Activated CD4-positive, alpha-beta T cell treated with anti-CD3 and anti-CD28 coated beads, Interleukin-2, Interleukin-6, amounts not matched to agents 100 ng/mL and 50 ng/mL, durations not matched to agents 16 hours and 8 hours (primary cell): ENCODE measurements at places on chromosomes 5 and 9.

DNA sequence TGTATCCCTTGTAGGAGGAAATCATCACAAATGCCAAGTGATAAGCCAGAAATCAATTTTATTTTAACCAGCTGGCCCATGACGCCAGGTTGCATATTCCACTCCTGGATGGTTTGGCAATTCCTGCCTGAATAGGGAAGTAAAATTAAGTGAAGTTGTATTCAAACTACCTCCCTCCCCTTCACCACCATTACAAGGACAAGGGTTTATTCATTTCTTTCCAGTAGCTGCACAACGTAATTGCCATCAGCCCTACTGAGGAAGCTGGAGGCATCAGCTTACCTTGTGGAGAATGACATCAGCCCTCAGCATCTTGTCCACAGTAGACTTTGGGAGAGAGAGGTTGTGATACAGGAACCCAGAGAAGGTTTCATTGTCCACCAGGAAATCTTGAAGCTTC lies 66.6 kb downstream of the ABCA1 start:
- DNase-seq = no peak

GRCh38 chr9:79877943-79878602 lies 306.3 kb downstream of the TLE4 start:
- DNase-seq = no peak

- DNase-seq = no peak
Measured at GRCh38 chr9:77588271-77588937, 59.7 kb downstream of the GNA14 start.

DNA sequence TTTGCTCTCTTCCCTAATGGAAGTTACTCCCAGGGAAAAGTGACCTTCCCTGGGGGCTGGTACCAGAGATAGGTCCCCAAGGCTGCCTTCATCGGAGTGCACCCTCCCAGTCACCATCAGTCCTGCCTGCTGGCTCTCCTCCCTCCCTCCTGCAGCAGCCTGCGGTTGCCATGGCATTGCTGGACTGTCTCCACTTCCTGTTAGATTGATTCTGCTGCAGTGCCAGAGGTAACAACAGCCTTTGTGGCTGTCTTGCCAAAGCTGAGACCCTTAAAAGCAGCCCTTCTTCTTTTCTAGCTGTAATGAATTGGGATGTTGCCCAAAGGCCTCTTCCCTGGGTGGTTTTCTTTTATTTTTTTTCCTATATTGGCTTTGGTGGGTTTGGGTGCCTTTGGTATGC lies 78.1 kb upstream of the PRLR start:
- no peak for DNase-seq

GRCh38 chr9:109036744-109037680 lies 23.7 kb upstream of the CTNNAL1 start:
- DNase-seq = no peak

DNA sequence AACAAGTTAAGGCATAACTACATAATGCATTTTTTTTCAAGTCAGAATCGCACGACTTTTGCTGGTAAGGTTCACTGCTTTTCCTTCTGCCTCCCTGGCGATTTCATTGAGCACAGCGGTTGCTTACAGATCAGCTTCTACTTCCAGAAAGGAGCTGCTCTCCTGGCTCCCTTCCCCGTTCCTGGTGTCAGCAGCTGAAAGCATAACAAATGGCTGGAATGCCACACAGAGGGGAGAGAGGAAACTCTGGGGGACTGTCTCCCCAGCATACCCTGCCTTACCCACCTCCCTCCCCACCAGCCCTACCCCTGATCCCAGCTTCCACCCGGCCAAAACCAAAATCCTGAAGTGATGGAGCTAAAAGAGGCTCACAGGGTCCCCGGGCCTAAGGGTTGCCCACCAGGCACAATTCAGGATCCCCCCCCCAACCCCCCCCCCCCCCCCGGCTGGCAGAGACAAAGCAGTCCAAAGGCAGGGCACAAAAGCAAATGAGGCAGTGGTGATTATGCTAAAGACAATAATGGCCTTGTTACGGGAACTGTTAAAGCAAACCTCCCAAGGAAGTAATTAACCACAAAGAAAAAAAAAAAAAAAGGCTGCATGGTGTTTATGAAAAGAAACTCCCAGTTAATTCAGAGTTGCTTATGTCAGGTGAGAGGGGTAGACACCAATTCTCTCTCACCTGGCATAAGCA lies 126.1 kb upstream of the WWC1 start:
- no peak for DNase-seq

- no peak for DNase-seq
Measured at GRCh38 chr5:94993491-94993890, 291.4 kb downstream of the MCTP1 start.

DNA sequence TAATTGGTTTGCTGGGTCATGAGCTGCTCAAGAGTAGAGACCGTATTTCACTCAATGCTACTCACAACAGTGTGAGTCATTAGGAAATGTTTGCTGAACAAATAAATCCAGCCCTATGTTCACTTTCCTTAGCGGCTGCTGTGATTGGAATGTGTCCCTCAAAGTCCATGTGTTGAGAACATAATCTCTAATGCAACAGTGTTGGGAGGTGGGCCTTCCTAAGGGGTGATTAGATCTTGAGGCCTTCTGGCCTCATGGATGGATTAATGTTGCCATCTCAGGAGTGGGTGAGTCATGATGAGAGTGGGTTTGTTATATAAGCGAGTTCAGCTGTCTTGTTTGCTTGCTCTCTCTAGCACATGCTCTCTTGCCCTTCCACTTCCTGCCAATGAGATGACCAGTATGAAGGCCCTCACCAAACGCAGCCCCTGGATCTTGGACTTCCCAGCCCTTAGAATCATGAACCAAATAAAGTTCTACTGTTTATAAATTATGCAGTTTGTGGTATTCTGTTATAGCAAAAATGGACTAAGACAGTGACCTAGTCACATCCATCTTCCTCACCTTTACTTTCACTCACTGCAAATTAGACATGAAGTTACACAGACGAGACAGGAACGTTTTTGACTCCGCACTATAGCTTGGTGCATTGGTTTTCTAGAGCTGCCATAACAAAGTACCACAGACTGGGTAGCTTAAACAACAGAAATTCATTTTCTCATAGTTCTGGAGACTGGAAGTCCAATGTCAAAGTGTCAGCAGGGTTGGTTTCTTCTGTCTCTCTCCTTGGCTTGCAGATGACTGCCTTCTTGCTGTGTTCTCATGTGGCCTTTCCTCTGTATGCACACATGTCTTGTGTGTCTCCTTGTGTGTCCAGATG lies 50.9 kb upstream of the FAM169A start:
- peak; percentile 17 for DNase-seq

DNA sequence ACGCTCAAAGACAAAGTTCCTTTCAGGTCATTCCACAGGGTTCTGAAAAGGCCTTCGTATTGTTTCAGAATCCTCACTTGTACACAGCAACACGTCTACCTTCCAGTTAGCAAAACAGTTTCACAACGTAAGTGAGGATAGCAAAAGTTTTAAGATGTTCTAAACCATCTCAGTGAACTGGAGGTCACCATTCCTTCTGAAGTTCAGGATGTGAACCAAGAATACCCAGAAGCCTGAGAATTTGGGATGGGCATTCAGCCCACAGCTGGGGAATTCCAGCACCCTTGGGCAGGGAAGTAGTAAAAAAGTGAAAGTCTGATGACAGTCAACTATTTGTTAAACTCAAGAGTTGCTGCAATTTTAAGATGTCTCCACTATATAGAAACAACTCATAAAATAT lies 224.5 kb downstream of the BNC2 start:
- DNase-seq = no peak

DNA sequence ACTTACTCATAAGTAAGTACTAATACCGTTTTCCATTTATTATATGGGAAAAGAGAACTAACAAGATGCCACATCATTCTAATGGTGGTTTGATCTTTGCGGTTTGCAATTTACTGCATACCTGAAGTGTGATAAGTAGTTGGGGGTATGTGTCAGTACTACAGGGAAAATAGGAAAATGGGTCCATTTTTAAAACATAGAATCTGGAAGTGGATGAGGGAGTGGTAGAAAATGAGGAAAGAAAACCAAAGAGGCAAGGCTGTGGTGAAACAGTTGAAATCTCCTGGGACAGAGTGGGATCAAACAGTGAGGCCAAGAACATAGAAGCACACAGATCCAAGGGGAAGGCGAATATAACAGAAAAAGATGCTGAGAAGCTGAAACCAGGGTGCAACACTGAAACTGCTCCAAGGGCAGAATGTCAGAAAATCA lies 6.7 kb downstream of the ADAMTSL1 start:
- DNase-seq = no peak

DNA sequence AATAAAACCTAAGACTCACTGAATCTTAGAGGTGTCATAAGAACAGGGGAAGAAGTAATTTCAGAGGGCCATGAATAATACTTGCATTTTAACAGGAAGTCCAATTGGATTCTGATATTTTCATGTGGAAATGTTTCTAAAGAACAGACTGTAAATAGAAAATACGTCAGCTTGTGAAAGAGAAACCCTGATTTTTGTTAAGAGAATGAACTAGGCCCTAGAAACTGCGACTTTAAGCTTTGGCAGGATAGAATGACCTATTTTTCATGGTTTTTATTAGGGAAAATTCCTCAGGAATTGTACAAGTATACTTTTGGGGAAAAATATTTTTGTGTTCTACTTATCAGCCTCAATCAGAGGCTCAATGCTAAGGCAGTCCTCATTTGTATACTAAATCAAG lies 215.5 kb upstream of the ACTBL2 start:
- DNase-seq = no peak

DNA sequence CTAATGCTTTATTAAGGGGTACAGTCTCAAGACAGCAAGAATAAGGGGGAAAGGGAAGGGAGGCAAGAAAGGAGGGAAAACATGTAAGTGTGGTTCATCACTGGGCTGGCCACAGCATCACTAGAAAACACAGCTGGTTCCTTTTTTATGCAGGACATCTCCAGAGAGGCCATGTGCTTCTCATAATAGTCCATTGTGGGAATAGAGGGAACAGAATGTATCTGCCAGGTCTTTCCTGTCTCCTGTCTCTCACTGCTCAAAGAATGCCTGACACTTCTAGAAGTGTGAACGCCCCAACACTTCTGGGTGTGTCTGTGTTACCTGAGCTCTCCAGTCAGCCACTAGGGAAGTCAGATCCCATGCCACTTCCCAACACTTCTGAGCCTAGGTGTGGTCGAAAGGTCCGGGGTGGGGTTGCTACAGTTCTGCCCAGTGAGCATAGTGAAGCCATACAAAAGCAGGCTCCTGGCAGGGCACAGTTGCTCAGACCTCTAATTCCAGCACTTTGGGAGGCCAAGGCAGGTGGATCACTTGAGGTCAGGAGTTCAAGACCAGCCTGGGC lies 255.6 kb upstream of the SLC30A5 start:
- no peak for DNase-seq

DNA sequence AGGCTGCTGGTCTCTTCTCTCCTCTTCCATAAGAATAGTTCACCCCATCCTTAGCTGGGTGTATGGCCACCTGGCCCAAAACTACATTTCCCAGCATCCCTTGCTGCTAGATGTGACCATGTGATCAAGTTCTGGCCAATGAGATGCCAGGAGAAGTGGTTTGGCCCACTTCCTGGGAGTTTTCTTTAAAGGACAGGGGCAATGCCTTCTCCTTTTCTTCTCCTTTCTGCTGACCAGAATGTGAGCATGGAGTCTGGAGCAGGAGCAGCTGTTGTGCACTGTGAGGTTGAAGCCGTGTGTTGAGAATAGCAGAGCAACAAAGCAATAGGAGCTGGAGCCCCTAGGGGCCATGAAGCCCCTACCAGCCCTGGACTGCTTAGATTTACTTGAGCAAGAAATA lies 36.8 kb downstream of the C9orf50 start:
- peak; percentile 84 for DNase-seq

- no peak for DNase-seq
Measured at GRCh38 chr5:12794476-12795332, 890.5 kb upstream of the CTNND2 start.

DNA sequence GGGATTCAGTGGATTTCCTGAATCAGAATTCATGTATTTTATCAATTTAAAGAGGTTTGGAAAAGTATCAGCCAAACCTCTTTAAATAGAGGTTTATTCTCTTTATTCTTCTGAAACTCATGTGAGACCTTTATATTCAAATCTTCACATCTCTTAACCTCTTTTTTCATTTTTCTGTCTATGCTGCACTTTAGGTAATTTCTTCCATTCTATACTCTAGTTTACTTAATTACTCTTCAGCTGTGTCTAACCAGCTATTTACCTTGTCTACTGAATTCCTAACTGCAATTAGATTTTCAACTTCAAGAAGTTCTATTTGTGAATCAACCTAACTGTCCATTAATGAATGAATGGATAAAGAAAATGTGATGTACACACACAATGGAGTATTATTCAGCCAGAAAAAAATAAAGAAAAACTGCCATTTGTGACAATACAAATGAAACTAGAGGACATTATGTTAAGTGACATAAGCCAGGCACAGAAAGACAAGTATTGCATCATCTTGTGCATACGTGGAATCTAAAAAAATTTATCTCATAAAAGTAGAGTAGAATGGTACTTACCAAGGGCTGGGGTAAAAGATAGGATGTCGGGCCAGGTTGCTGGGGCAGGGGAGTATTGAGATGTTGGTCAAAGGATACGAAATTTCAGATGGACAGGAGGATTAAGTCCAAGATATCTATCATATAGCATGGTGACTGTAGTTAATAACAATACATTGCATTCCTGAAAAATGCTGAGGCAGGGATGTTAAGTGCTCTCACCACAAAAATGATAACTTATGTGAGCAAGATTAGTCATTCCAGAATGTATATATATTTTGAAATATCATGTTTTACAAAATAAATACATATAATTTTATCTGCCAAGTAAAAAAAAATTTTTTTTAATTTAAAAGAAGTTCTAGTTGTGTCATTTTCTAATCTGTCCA lies 129.5 kb upstream of the LRRTM2 start:
- no peak for DNase-seq

DNA sequence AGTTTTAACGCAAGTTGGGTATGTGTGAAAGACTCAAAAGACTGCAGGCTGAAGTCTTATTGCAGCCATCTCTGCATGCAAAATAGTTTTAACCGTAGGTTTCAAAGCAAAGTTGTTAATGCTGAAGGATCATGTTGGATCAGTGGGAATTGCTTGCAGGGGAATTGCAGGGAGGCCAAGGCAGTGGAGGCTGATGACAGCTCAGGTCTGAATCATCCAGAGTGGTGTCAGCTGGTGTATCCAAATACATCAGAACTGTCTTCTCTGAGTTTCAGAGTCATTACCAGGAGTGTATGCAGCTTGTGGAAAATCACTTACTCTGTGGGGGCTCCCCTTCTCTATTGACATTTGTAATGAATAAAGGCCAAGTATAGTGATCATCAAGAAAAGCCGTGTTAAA lies 435.7 kb downstream of the SH3GL2 start:
- DNase-seq = no peak

DNA sequence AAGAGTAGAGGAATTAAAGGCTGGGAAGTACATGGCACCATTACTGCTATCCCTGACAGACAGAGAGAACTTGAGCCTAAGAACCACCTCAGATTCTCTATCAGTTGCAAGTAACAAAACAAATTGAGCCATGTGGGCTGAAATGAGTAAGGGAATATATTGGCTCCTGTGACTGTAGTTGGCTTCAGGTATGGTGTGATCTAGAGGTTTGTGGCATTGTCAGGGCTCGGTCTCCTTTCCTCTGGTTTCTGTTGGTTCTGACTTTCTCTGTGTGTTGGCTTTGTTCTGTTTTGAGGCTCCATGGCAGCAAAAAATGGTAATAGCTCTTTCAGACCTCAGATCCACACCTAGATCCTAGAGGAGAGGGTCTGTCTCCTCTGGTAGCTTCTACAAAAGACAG lies 5.7 kb downstream of the GALNT10 start:
- peak; percentile 34 for DNase-seq

- DNase-seq = no peak
Measured at GRCh38 chr9:126151031-126151685, 175.5 kb upstream of the MVB12B start.
